ENCODE measurements at places on chromosomes 2 and 18.

- no peak for DNase-seq
These were observed 45.3 kb downstream of the KIF3C start for GRCh38 chr2:25936889-25937545.

DNA sequence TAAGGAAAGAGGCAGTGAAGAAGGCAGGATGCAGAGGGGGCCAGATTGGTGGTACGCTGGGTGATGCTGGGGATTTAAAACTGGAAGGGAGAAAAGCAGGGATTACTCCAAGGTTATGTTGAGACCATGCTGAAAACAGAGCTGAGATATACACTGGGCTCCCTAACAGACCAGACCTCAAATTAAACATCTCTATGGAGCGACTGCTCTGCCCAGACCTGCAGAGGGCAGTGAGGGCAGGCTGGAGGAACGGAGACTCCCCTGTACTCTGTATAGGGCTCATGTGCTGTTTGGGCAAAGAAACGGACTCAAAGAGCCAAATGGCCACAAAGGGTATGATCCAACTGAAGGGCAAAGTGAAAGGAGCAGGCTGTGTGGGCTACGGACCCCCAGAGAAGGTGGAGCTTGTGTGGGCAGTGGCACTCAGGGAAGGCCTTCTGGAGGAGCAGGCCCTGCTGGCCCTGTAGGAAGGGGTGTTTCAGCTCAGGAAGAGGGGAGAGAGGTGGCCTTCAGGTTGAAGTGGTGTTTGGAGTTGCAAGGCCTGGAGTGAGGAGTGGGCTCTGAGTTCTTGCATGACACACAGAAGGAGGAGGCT lies 4.8 kb upstream of the CELF4 start:
- DNase-seq, result no peak

DNA sequence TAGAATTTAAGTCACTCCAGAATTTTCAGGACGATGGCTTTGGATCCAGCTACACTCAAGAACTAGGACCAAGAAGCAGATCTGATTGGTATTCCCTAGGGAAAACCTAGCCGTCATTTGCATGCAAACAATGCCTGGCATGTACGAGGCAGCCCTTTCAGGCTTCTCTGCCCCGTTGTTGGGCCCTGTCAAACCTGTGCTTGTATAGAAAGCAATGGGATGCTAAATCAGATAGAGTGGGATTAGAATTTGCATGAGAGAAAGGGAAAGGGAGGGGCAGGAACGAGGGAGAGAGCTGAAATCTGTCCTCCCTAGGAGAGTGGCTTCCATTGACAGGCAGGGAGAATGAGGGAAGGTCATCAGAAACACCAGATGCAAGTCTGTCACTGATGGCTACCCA lies 28.6 kb downstream of the ARID5A start:
- DNase-seq, result no peak

DNA sequence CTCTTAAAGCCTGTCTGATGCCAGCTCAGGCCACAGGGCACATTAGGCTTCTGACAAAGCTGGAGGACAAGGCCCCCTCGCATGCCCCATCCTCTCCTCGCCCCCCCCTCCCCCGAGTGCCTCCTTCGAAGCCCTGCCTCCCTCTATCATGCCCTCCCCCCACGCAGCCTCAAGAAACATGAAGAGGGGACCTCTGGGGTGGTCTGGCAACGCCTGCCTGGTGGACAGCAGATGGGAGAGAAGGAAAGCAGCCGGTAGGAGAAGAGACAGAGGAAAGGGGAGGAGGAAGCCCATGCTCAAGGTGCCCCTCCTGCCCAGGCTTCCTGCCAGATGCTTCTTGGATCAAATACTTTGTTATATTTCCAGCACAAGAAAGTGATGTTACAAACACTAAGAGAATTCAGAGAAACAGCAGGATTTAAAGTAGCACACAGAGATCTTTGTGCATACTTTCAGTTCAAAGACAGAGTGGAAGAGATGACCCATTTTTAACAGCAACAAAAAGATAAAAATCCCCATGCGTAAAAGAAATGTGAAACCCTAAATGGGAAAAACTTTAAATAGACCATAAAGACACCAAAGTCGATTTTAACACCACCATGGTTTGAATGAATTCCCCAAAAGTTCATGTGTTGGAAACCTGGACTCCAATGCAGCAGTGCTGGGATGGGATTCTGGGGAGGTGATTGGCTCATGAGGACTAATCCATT lies 19.0 kb downstream of the BOK start:
- DNase-seq, result no peak

GRCh38 chr18:55110436-55110835 lies 151.2 kb upstream of the CCDC68 start:
- DNase-seq, result no peak

- DNase-seq, result no peak
These were observed 53.4 kb downstream of the ADI1 start for GRCh38 chr2:3465844-3466481.

DNA sequence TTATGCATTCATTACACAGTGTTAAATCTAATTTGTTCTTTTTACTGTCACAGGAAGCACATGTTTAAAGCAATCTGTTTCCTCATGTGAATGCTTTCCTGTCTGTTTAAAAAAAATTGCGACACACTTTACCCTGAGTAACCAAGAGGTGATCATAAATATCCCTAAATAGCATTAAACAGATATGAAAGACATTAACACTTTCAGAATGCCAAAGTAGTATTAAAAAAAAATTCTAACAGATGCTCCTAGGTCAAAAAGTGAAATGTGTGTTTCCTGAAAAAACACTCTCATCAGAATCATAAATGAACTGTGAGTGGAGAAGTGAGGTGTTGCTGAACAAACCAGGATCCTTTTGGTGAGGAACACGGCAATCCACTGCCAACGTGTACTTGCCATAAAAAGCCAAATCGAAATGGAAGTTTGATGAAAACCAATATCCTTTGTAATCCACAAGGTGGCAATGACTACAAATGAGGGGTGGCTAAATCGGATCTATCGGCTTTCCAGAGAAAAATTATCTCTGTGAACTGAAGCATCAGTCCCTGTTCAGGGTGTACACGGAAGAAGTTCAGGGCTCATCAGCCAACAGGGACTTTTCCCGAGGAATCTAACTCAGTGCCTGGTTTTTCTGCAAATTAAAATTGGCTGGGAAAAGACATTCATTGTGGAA lies 248.9 kb downstream of the TCF4 start:
- DNase-seq, result no peak

DNA sequence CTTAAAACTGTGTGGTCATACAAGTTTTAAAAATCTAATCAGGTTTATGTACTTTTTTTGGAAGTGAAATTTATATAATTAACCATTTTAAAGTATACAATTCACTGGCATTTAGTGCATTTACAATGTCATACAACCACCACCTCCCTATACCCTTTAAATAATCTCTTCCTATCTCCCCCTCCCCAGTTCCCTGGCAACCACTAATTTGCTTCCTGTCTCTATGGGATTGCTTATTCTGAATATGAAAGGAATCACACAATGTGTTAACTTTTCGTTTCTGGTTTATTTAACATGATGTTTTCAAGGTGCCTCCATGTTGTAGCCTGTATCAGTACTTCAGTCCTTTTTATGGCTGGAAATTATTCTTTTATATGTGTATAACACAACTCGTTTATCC lies 19.4 kb downstream of the CHMP3 start:
- DNase-seq, result no peak

DNA sequence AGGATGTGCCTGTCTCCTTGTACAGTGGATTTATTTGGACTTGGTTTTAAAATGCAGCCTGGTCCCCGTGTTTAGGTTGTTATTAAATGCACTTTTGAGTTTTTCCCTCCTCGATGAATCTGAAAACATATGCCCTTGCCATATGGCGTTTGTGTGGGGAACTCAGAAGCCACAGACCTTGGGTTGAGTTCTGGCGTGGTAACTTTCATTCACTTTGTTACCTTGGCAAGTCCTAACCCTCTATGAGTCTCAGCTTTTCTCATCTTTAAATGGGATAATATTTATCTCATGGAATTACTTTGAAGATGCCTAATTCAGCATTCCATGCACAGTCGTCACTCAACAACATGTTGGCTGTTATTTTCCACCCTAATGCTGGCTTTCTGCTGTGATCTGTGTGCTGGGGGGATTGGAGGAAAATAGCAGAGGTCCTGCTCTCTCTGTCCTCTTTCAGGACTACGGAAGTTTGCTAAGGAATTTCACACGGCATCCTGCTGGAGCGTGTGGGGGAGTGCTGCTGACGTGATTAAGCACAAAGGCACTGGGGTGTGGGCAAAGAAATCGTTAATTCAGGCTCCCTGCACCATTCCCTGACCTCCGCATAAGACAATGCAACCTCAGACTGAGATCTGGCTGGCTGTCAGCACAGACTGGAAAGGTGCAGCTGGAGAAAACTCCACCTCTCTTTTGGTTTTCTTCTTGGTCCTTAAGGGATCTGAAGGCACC lies 61.7 kb downstream of the LDLRAD4 start:
- DNase-seq, result no peak

DNA sequence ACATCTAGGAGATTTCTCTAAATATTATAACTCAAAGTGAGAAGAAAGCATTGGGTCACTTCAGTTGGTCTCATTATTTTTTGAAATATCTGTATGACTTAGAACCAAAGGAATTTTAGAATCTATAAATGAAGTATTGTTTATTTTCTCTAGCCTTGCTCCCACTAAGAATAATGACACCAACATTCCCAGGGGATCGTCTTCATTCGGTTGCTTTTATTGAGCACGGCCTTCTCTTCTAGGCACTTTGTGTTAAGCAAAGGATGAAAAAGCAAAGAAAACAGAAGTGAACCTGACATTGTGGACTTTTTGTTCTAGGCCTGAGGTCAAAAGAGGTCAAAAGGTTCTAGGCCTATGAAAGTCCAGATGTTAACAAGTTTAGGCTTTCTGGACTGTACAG lies 231.9 kb downstream of the GALR1 start:
- DNase-seq, result no peak

Data from Karpas-422 (cell line).